ENCODE measurements at places on chromosomes 5 and 9. TPM values are rescaled to one million over a fixed set of nuclear protein-coding genes. Genes with fewer than 3 reads are reported as not detected.

TGFBI gene
- total RNA-seq: 204 TPM

ARHGEF37 gene
- 2.1 TPM for total RNA-seq

FBP1 gene
- not detected for total RNA-seq

GPR150 gene
- under 0.01 TPM for total RNA-seq

ANKRD55 gene
- total RNA-seq: not detected
